ENCODE measurements at places on chromosomes 4 and X.

DNA sequence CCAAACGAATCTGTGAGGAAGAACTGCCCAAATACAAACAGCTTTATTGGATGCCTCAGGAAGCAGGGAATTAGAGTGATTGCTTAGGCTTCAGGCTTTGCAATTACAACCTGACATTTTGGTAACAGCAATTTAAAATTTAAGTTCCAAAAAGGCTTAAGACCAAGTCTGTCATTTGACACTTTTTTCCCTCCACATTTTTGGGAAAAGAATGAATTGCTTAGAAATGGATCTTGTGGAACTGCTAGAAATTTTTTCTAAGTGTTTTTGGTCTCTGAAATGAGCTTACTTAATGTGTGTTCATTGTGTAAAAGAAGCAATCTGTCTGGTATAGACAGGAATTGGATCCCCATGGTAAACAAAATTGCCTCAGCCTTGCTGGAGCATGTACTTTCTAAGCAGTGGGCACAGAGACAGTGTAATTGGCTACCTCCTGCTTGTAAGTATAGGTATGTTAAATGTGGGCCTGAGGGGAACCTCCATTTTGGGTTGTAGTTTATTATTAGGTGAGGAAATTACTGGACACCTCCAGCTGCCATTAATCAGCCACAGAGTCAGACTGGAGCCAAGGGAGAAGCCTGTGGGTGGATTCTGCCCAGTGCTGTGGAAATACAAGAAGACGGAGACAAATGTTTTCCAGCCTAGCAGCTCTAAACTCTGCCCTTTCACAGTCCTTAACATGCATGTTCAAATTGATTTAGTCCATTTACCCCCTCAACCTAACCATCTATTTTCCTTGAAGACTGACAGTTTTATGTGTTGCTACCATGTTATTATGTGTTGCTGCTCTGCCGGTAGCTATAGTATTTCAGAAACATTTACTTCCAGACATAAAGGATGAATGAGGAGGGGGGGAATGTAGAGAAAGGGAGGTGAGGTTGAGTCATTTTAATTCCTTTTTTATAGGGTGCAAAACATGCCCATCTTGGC lies 473.0 kb downstream of the SPRY1 start:
- DNase-seq, result no peak

DNA sequence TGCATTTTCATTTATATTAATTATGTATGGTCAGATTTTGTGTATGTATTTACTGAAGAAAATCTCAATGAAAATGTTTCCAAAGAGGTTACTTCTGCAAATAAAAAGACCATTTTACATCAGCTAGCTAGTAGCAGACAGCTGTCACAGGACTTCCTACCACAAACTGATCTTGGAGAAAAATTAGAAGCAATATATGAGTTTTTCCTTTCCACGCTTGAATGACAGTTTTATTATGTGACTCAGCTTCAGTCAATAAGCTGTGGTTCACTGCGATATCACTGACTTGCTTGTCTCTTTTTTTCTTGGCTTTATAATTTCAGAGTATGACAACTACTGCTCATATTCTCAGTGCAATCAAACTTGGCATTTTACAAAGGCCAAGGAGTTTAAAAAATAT lies 787.4 kb upstream of the GALNTL6 start:
- DNase-seq, result no peak

DNA sequence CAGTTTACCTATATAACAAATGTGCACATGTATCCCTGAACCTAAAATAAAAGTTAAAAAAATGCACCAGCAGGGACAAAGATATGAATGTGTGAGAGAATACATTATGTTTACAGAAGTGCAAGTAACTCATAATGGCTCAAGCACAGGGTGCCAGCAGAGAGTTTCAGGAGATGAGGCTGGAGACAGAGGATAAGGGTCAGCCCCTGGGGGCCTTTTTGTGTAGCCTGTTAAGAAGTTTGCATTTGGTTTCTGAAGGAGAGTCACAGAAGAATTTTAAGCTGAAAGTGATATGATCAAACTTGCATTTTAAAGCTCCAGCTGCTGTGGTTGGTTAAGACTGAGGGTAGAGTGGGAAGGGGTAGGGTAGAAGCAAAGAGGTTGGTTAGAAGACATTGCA lies 48.6 kb upstream of the CAPN6 start:
- DNase-seq, result no peak

- no peak for DNase-seq
These were observed 19.3 kb downstream of the CLTRN start for GRCh38 chrX:15645266-15645665.

- no peak for DNase-seq
These were observed 75.9 kb downstream of the COQ2 start for GRCh38 chr4:83208371-83209365.

DNA sequence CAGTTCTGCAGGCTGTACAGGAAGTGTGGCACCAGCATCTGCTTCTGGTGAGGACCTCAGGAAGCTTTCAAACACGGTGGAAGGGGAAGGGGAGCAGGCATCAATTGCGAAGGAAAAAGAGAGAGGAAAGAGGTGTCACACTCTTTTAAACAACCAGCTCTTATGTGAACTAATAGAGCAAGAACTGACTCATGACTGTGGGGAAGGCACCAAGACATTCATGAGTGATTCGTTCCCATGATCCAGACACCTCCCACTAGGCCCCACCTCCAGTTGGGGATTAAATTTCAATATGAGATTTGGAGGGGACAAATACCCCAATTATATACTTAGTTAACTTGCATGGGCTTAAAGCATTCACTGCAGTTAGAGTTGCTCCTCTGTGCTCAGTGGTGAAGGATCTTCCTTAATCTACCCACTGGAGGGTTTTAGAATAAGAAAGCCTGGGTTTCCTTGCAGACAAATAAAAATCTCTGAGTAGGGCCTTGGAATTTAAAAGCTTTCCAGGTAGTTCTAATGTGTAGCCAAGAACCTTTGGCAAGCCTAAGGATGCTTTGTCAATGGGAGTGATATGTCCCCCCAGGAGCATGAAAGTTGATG lies 60.0 kb downstream of the SYNPO2 start:
- no peak for DNase-seq

DNA sequence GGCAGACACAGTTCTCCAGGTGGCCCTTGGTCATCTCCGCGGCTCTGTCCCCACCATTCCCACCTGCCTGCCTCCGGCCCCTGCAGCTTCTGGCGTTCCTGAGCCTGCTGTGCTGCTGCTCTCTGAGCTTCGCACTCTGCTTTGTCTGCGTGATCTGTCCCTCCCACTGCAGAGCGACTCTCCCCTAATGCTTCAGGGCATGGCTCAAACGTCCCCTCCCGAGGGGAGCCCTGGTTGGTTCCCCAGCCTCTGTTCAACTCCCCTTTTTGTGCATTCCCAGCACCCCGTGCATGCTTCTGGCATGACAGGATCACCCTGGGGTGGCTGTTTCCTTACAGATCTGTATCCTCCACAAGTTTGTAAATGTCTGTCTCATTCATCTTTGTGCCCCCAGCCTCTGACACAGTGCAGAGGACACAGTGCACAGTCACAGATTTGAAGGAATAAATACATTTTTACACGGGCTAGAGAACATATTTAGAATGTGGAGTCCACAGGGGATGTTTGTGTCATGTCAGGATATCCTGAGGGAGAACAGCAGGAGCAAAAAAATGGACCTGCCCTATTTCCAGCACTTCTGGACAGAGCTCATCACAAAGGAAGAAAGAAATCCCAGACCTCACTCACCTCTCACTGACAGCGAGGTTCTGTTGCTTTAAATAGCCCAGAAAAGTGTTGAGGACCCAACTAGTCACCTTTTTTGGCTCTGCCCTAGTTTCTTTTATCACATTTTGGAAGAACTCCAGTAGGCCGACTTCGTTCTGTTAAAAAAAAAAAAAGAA lies 72.6 kb downstream of the GATB start:
- DNase-seq, result no peak

- no peak for DNase-seq
These were observed 741 bp downstream of the ANAPC4 start for GRCh38 chr4:25377572-25378436.

- no peak for DNase-seq
These were observed 14.1 kb downstream of the TNIP3 start for GRCh38 chr4:121150003-121150402.

DNA sequence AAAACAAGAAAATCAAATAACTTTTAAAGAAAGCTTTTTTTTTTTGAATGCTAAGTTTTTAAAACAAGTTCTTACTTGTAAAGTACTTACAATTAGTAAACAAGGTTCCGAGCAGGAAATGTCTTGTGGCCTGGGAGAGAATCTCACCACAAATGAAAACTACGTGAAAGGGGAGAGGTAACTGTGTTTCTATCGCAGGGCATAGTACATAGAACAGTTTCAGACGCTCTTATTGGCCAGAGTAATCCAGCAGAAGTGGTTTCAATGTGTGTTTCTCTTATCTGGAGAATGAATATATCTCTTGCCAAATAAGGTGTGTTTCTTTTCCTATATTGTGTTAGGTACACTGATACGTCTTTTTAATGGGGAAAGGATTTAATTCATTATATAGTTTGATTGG lies at the start of gene PLAC8:
Gene PLAC8, minus strand, starts transcription at position 154 of the 400 bp plus-strand sequence. CDS start 6,808 bp downstream, outside the sequence.
- no peak for DNase-seq

DNA sequence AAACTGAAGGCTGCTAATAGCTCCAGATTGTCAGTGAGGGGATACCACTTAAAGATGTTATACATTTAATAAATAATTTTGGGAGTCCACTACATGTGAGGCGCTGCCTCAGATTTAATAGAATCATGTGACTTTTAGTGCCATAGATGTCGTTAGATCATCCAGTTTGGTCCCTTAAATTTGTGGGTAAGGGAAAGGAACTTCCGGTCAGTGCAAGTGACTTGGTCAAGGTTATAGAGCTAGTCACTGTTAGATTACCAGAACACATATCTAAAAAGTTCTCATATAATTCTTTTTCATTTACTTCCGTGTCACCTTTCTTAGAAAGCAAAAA lies 529 bp upstream of the UBA6 start:
- no peak for DNase-seq

DNA sequence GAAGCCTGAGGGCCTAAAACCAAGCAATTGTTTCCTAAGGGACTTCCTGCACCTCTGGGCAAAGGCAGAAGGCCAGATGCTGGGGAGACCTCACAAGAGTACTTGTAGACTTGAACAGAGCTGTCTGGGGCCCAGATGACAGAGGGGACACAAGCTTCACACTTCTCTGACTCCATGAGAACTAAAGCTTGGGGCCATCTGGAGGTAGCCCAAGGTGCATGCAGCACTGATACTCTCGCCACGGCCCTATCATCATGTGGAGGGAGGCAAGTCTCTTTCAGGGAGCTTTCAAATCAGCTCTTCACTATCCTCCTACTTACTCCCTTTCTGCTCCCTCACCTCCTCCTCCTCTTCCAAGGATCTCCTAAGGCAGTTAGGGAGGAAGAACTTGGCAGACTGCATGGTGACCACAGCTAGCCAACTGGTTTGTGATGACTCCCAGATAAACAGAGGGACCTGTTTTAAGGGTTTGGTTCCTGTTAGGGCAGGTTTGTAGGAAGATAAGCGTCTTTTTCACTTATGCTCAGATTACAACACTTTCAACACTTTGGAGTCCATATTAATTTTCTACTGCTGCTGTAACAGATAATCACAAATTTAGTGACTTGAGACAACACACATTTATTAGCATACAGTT lies 23.8 kb downstream of the MSL3 start:
- DNase-seq, result no peak

DNA sequence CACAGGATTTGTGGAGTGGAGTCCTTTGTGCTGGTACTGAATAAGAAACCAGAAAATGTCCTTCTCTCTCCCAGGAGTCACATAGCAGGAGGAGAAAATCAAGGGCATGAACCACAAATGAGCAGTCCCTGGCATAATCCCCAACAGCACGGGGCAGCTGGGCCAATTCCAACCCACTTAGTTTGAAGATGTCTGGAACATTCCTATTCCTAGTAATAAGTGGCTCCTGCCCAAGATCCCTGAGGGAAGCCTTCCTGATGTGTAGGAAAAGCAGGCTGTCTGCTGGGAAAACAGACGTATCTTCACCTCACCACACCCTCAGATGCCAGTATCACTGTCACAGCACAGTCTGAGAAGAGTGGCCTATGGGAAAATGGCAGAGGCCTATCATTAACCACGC lies 182.8 kb upstream of the MAP3K15 start:
- no peak for DNase-seq

DNA sequence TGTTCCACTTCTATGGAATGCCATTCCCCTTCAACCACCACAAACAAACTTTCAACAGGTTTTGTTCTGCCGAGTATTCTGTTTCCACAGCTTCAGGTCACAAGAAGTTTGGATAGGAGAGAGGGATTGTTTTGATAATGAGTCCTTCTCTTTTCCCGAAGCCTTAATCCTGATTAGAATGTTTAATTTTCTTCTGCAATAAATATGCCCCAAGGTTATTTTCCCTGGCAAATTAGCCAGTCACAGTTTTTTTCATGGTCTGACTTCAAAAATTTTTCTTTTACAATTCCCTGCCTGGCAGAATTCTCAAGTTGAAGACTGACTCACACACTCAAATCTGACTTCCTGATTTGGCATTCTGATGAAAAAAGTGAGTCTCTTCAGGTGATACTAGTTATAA lies 33.1 kb upstream of the EDNRA start:
- DNase-seq, result no peak

- no peak for DNase-seq
These were observed 11.5 kb downstream of the SH3RF1 start for GRCh38 chr4:169259271-169259670.

DNA sequence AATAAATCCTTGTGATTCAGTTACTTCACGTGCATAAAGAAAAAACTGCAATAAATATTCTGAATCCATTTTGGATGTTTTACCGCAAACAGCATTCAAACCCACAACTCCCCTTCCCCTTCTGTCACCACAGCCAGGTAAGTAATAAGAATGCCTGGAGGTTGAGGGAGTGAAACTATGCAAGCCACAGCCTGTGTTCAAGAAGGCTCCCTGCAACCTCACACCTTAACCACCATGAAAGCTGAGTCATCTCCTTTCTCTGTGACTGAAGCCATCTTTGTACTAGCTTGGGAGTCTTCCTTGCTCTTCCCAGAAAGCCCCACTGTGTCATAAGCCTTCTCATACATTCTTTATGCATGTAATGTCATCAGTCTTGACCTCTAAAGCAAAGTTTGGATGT lies 297.0 kb upstream of the PUDP start:
- no peak for DNase-seq

DNA sequence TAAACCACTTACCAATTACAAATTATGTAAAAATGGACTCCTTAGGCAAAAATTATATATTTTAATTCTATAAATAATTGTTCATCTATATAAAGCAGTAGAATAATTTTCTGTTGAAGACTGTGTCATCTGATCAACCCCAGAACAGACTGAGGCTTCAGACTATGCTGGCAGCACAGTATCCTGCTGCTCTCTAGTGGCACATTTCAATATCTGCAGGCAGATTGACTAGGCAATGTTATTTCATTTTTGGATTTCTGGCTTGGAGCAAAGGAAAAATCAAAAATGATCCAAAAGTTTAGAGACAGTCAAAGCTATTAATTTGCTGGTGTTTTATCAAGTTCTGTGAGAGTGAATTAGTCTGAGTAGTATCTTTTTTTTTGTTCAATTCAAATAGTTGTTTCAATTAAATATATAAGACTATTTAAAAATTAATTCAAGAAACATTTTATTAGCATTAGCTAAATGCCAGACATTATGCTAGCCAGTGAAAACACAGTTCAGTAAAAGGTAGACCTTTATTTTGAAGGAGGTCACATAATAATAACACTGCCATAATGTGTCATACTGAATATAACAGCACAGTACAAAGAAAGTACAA lies 21.3 kb upstream of the SULT1E1 start:
- peak; percentile 4 for DNase-seq

- DNase-seq, result no peak
These were observed 62.9 kb downstream of the RHOXF2B start for GRCh38 chrX:120014354-120015130.
